ENCODE measurements at places on chromosomes 7 and 10.

DNA sequence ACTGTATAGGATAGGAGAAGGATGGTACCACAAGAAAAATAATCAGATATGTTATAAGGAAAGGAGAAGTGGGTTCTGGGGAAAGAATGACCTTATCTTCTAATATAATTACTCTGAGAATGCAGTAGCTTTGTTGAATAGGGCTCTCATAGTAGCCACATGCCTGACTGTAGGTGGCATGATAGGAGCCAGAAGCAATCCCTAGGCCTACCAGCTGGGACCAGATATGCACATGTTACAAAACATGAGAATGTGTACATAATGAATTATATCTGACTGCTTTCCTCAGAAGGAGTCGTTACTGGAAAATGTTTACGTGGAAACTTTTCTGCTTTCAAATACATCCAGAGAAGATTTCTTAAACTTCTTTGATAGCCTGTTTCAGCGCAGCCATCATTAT is 53.2 kb upstream of the FAM3C start:
- DNase-seq, result no peak

DNA sequence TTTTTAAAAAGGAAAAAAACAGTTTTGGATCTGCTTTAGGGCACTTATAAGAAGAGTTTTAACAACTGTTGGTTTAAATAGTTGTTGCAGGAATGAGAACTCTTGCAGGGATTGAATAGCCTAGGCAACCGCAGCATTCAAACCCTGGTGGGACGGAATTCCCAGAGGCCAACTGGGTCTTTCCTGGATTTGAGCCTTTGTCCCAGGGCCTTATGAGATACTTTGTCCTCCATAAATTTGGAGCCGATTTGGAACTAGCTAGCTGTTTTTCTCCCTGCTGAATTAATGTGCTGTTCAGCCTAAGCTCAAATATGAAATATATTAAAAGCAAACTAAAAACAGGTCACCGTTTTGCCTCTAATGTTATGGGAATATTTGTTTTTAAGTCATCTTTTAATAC is 109.6 kb downstream of the LRMDA start:
- DNase-seq, result no peak

DNA sequence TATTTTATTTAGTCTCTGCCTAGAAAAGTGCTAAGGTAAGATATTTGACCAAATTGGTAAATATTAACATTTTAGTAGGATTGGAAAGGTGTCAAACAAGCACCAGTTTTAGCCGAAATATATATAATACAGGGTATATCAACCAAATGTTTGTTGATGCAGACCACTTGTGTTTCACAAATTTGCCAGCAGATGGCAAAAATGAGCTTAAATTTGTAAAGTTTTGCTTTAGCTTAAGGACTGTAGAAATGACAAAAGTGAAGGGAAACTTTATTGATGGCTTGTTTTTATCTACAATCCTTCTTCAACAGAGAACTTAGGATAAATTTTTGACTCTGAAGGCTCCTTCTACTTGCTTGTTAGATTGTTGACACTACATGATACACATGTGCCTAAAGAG is 4.8 kb upstream of the POLR1F start:
- DNase-seq, result peak; percentile 46

- DNase-seq, result no peak
These were observed 67.9 kb downstream of the ZNF680 start for GRCh38 chr7:64494912-64495461.

DNA sequence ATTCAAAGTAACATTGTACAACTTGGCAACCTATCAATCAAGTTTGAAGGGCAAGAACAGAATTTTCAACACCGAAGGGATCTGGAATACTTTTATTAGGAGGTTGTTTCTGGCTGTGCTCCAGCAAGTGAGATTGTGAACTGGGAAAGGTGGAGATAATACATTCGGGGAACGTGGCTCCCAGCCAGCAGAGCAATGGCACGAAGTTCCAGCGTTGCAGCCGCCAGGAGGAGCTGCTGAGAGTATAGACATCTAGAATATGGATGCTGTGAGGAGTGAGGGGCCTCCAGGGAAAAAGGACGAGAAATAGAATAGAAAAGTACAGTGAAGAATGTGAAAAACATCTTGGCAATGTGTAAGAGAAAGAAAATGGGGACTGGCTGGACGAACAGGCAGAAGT is 69.5 kb downstream of the TCERG1L start:
- DNase-seq, result peak; percentile 1

GRCh38 chr7:37336259-37336658 is 112.4 kb downstream of the ELMO1 start:
- no peak for DNase-seq

- no peak for DNase-seq
These were observed 28.8 kb downstream of the STN1 start for GRCh38 chr10:103889121-103889720.

DNA sequence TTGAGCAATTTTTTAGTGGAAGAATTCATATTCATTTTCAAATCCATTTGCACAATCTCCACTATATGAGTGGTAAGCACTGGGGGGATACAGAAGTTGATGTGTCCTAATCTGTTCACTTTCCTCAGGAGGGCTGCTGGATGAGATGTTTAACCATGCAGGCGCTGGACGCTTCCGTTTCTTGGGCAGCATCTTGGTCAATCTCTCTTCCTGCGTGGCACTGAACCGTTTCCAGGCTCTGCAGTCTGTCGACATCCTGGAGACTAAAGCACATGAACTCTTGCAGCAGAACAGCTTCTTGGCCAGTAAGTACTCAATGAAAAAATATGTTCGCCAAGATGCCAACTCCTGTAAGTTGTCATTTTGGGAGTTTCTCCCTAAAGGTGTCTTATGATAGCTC is 179.3 kb downstream of the ABCA13 start:
- DNase-seq, result no peak

- no peak for DNase-seq
These were observed 45.4 kb upstream of the GRM3 start for GRCh38 chr7:86598311-86598710.

- DNase-seq, result peak; percentile 85
These were observed 14.3 kb downstream of the SEMA3D start for GRCh38 chr7:85172530-85172941.

DNA sequence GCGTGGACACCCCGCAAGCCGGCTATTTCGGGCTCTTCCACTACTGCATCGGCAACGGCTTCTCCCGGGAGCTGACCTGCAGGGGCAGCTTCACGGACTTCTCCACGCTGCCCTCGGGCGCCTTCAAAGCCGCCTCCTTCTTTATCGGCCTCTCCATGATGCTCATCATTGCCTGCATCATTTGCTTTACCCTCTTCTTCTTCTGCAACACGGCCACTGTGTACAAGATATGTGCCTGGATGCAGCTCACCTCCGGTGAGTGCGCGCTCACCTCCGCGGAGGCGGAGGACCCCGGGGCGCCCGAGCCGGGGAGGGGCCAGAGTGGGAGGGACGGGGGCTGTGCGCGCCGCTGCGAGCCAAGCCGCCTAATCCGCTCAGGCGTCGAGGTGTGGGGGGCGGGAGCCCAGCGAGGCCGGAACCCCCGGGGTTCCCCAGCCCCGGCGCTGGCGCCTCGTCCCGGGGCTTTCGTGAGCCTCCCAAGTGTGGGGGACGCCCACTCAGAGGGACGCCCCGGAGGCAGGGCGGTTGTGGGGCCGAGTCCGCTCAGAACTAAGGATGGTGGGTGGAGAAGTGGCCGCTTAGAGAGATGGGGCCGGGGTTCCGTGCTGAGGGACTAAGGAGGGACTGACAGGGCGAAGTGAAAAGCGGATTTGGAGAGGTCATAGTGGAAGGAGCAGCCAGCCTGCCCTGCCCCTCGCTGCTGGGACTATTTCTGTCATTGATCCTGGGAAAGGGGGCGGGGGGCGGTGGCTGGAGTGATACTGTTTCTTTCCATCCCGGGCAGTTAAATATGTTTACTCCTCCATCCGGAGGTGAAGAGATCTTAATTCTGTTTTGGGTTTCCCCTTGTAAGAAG is 795 bp downstream of the LHFPL3 start:
- peak; percentile 3 for DNase-seq

- peak; percentile 74 for DNase-seq
These were observed 83.9 kb downstream of the PIP4K2A start for GRCh38 chr10:22630234-22631174.

- no peak for DNase-seq
These were observed 15.2 kb upstream of the FBXW4 start for GRCh38 chr10:101710059-101710695.

DNA sequence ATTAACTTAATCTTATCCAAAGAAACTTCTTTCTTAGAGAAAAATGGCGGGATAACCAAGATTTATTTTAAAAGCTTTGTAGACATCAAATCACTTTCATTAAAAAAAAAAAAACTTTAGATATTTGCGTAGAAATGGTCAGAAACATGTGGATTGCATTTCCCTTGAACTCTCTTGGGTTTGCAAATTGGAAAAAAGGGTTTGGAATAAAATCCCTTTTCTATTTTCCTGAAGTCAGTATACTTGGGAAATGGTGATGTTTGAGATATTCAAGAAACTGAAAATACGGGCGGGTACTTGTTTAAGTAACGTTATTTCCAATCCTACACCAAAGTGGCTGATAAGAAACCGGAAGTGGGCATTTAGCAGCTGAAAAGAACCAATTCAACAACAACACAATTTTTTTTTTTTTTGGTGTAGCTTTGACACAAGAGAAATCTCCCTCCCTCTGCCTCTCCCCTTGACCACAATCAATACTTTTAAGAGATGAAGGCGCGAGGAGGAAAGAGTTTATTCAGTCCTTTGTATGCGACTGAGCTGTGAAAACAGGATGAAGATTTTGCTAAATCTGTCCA is 13.7 kb upstream of the GFRA1 start:
- no peak for DNase-seq

DNA sequence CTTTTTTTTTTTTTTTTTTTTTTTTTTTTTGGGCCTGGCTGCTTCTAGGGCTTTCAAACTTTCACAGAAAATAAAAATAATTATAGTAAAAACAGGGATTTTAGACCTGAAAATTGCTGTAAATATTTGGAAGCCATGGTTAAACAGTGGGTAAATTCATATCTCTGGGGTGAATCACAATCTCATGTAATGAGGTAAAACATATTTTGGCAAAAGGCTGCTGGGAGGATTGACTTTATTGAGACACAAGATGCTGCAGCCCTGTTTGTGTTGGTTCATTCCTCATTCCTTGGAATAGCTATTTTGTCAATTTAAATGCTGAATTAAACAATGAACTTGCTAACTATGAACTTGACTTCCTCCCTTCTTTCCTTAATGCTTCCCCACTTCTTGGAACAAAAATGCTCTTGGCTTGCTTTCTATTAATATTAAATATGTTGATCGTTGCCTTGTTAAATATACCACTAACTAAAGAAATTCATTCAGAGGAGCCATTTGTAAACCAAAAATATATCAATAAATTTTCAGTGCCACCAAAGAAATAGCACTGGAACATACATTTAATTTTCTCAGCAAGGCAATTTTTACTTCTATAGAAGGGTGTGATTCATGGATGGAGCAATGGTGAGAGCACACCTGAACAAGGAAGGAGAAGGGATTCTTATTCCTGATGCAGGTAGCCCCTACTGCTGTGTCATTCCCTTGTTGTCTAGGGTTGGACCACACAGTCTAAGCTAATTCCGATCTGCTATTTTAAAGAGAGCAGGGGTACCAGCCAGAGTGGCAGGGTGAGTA is 24.6 kb downstream of the AGK start:
- DNase-seq, result peak; percentile 52

- no peak for DNase-seq
These were observed 67.5 kb downstream of the TRRAP start for GRCh38 chr7:98945852-98946251.

DNA sequence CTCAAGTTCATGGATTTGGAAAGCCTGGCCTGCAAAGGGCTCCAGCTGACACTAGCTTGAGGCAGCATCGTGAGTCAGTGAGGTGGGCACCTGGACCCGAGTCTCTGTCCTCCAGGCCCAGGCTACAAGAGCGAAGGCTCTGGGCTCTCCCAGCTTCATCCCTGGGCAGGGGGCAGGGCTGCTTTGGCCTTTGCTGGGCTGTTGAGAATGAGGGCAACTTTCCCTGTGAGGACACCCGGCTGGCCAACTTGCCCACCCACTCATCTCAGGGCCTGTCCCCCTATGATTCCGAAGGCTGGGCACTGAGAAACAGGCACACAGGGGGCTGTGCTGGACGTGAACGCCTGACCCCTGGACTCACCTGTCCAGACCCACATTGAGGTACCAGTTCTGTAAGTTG is 24.4 kb downstream of the LDB3 start:
- DNase-seq, result no peak

DNA sequence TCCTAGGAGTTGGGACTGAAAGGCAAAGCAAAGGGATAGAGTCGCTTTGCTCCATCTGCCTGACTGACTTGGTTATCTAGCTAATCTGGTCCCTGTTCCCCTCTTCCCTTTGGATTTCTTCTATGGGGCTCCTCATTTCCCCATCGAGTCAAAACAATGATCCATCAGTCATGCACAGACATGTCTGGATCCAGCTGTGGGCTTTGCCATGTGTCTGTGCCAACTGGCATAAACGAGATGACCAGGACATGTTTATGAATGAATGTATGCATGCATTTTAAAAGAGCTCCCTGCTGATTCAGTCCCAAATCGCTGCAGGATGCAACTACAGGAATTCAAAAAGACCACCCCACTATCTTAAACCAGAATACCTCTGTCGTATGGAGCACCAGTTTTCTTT is 122.0 kb downstream of the ARL4A start:
- no peak for DNase-seq

- DNase-seq, result no peak
These were observed 29.8 kb downstream of the C10orf120 start for GRCh38 chr10:122669842-122670241.

GRCh38 chr10:121541450-121542120 is 56.7 kb downstream of the FGFR2 start:
- no peak for DNase-seq

- DNase-seq, result no peak
These were observed 5.1 kb downstream of the AUTS2 start for GRCh38 chr7:69603351-69603750.

GRCh38 chr10:47418321-47418720 is 34.2 kb upstream of the ZNF488 start:
- no peak for DNase-seq

GRCh38 chr7:121187676-121188075 is 141.1 kb upstream of the WNT16 start:
- DNase-seq, result peak; percentile 45

GRCh38 chr10:129417870-129418269 is 49.2 kb upstream of the MGMT start:
- no peak for DNase-seq

DNA sequence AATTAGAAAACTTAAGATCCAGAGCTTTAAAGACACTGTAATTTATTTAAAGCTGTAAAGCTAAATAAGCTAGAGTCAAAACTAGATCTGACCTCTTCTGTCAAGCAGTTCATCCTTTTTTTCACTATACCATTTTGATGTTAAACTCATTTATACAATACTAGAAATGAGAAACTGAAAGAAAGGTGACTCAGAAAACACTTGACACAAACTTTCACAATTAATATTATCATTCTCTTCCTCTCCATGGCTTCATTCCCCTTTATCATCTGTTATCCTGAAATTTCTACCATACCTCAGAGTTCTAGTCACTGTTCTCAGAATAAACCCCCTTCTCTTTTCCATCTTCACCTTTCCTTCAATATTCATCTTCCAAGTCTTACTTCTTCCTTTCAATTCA is 1.3 kb downstream of the FIGNL1 start:
- no peak for DNase-seq

GRCh38 chr7:96040250-96040772 is 268.0 kb downstream of the DYNC1I1 start:
- no peak for DNase-seq

Data from iris pigment epithelial cell (primary cell).